ENCODE measurements at places on chromosomes 3 and 15.

DNA sequence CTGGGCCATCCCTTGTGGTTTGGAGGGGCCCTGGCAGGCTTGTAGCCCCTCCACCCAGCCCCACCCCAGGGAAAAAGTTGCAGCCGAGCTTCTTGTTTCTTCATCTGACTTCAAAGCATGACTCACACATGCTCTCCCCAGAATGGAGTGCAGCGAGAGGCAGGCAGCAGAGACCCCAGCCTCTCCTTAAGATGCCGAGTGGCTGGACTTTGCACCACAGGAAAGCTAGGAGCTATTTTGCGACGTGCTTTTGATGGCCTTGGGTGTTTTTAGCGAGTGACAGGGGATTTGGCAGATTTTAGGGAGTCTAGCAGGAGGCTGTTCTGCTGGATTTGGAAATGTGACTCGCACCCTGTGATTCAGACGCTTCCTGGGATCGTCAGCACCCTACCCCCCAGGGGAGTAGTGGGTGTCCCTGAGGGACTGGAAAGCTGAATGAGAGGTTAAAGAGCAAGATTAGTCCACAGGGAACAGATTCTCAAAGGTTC lies 14.2 kb downstream of the BAHD1 start:
- no peak for DNase-seq

- DNase-seq = no peak
Observed at GRCh38 chr3:197833930-197834715, 43.1 kb downstream of the LRCH3 start.

DNA sequence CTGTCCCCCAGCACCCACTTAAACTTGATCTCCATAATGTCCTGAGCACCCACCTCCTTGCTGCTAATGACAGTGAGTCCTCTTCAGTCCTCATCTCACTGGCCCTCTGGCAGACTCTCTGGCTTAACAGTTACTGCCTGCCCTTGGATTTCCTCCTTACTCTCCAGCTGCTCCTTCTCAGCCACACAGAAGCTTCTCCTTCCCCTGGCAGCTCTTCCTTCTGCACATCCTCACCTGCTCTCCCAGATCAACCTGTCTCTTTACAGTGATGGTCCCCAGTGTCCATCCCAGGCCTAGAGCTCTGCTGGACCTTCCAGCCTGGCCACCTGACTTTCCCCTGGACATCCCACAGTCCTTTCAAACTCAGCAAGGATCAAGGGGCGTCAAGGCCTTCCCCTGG lies 47.4 kb upstream of the SMAD3 start:
- no peak for DNase-seq

GRCh38 chr3:127350172-127351050 lies 62.6 kb upstream of the PRR20G start:
- DNase-seq = no peak

DNA sequence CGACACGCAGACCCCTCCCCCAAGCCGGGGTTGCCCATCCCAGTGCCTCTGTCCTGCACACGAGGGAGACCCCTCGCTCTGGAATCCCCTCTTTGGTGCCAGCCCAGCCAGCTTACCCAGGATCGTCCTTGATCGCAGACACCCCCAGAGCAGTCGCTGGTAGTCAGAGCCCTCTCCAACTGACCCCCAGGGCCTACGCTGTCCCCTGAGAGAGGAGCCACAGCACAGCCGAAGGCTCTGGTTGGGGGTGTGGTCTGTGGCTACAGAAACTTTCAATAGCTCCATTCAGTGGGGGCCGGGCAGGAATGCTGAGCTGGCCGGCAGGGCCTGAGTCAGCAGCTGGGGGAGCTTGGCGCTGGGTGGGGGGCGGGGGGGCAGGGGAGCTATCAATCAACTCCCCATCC lies at the start of gene LCTL:
TSS of gene LCTL (minus strand) at position 258 of the 404 bp plus-strand sequence. CDS start 633 bp downstream, outside the sequence.
- DNase-seq = no peak

GRCh38 chr3:16050641-16051467 lies 123.6 kb upstream of the GALNT15 start:
- DNase-seq = no peak
